Gastroesophageal sphincter (tissue), 4 donors: ENCODE measurements at places on chromosomes 4 and X.

- ATAC-seq: peak; percentile 83
Measured at GRCh38 chrX:100731441-100732281, at the start of gene SYTL4. SYTL4 (minus strand) TSS chrX:100732121; CDS start chrX:100702037, 30,084 bp downstream.

DNA sequence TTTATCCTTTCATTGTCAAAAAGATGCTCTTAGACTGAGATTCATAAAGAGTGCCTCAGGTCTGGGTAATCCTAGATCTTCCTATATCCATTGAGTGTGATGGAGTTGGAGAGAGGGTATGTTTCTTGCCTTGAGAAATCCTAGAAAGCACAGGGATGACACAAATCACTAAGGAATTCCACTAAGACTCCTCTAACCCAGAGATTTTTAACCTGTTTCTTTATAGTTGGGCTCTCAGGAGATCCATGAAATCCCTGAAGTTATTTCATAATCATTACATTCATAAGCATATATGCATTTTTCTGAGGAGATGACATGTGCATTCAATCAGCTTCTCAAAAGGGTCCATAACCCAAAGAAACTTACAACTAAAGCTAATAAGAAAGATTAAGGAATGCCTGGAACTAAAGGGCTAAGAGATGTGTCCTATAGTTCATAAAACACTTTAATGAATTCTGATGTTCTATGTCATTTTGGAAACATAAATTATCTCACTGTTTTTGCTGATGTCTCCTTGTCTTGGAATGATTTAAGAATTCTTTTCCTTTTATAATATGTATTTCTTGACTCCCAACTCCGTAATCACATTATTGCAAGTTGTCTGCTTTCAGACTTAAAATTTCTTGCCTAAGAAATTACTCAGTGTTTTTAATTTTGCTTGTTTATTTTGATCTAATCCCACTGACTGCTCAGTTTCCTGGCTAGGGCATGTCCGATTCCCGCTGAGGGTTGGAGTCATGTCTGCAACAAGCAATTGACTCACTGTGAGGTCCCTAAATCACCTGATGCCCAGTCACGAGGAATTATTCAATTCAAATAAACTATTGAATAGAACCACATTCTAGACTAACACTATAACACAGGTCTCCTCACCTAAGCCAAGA lies 2.8 kb upstream of the AMTN start:
- no peak for ATAC-seq

DNA sequence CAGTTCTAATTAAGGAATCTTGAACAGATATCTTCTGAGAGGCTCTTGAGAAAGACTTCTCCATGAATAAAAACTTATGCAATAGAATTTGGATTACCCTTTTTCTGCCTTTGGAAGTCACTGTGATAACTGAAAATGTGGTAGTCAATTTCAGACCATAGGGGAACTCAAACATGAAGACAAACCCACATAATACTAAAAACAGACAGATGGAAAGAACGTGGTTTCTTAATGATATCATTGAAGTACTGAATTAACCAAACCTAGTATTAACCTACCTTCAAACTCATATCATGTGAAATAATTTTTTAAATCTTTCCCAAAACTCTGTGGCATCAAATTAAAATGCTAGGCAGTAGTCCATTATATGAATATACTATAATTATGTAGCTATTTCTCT lies 153.5 kb downstream of the CAMK2D start:
- ATAC-seq: no peak

GRCh38 chr4:28062562-28062961 lies 1201.9 kb downstream of the STIM2 start:
- no peak for ATAC-seq

DNA sequence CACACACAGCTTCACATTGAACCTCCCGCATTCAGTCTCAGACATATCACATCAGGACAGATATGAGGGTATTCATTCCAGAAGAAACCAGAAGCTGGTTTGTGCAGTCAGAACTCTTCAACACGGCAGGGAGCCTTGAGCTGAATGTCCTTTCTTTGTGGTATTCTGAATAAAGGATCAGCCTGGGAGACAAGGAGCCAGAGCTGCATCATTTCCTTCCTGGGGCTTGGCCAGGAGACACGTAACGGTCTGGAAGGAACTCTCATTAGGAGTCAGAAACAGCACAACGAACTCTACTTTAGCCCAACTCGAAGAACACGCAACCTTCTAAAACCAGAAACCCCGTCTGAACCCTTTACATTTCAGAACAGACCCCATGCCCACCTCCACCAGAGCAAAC lies 46.4 kb downstream of the KDR start:
- ATAC-seq: peak; percentile 60

DNA sequence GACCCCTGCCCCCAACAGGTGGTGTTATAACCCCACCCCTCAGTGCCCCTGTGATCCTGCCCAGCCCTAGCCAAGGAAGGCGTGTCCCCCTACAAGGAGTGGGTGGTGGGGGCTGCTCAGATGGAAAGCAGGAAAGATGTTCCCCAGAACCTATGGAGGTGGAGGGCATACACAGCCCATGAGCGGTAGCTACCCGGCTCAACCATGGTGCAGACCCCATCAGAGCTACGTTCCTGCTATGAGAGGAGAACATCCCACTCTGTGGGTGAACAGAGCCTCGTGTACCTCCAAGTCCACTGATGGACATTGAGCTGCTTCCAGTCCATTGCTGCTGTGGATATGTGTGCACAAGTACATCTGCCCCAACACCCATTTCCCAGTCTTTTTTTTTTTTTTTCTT lies 71.1 kb downstream of the SHOX start:
- ATAC-seq: no peak

DNA sequence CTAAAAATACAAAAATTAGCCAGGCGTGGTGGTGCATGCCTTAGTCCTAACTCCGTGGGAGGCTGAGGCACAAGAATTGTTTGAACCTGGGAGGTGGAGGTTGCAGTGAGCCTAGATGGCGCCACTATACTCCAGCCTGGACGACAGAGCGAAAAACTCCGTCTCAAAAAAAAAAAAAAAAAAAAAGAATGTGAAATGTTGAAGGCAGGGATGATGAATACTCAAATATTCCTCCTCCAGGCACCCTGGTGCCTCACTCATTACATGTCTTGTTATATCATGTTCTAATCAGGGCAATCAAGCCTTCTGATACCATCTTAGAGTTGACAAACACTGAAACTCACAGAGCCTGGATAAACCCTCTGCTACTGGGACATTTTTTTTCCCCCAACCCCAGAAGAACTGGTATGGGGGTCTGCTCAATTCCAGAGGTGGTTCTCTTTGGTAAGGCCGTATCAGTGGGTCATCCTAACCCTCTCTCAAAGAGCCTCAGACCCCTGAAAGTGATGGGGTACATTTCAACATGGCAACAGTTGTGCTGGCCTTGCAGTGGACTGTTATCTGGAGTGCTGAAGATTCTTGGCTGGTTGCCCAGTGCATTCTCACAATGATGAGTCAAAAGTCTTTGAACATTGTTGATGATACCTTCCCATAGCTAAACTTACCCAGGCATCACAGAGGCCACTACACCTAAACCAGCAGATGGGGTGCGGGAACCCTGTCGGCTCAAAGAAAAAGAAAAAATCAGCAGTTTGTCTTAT lies 2.4 kb upstream of the SH3KBP1 start:
- ATAC-seq: no peak

- no peak for ATAC-seq
Measured at GRCh38 chrX:40694802-40695201, 40.5 kb downstream of the MED14 start.

- no peak for ATAC-seq
Measured at GRCh38 chrX:24412637-24413363, 52.3 kb upstream of the PDK3 start.

GRCh38 chrX:70331161-70331560 lies 41.3 kb downstream of the KIF4A start:
- no peak for ATAC-seq

- no peak for ATAC-seq
Measured at GRCh38 chr4:112451831-112452230, 64.1 kb downstream of the NEUROG2 start.

GRCh38 chr4:8212622-8213021 lies 13.5 kb downstream of the SH3TC1 start:
- ATAC-seq: no peak

DNA sequence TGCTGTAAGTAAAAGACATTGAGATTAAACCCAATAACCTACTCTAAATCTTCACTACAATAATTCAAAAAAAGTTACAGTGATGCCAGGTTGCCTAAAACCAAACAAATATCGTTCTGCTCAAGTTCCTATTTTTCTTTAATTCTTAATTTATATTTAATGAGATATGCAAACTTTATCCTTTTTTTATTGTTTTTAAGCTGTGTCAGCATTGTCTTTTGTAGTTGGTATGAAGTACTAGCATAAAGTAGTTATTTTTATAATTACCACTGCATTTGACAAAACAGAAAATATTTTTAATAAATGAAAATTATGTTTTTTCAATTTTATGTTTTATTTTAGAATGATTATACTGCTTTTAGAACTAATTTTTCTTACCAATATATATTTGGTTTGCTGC lies 1431.1 kb upstream of the PCDH7 start:
- ATAC-seq: no peak

GRCh38 chr4:123806056-123806455 lies 409.5 kb downstream of the SPRY1 start:
- no peak for ATAC-seq

DNA sequence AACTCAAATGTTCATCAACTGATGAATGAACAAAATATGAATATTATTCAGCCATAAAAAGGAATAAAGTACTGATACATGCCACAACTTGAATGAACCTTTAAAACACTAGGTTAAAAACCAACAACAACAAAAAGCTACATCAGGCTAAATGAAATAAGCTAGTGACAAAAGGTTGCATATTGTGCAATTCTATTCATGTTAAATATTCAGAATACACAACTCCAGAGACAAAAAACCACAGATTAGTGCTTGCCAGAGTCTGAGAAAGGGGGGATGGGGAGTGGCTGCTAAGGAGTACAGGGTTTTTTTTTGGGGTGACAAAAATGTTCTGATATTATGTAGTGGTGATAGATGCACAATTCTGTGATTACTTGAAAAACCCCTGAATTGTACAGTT lies 58.5 kb downstream of the HAUS3 start:
- no peak for ATAC-seq

- ATAC-seq: no peak
Measured at GRCh38 chr4:1478766-1479355, 72.6 kb upstream of the NKX1-1 start.

GRCh38 chr4:183721207-183722081 lies 62.4 kb downstream of the TRAPPC11 start:
- peak; percentile 46 for ATAC-seq

DNA sequence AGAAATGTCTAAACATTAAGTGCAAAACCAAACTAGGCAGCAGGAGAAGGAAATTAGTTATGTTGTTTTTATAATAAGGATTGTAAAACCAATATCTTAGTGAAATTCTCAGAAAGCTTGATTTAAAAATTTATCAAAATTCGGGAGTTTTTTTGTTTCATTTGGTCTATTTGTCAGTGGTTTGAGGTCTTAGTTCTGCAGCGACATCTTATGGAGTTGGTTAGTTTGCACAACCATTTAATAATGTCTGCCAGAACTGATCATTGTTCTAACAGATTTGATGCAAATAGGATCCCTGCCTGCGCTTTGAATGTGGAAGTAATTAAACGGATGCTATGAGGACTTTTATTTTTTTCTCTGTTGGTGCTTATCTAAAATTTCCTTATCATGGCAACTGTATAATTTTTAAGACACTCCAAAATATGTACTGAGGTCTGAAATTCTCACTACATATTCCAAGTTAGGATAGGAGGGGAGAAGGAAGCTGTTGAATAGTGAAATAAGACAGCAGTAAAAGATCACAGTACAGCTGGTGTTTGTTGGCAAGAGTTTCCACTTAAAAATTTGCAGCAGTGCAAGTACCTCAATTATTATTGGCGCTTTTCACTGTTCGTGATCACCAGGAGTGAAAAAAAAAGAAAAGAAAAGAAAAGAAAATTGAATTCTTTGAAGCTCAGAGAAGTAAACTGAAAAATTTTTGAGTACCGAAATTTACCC lies 2521.4 kb downstream of the ARAP2 start:
- no peak for ATAC-seq

DNA sequence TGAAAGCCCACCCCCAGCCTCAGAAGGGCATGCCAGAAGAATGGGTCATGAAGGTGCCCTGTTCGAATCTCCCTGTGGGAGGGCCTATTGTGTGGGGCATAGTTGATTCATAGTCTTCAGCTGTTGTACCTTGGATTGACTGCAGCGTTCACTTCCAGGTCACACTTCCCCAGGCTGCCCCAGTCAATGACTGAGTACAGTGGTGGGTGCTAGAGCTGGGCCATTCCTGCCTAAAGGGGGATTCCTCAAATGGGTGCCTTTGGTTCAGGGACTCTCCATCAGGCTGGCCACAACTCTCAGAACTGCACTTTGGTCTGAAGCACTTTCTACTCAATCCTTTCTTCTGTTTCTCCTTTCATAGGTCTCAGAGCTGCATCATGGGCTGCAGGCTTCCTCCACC lies 35.0 kb upstream of the RASGEF1B start:
- ATAC-seq: no peak

DNA sequence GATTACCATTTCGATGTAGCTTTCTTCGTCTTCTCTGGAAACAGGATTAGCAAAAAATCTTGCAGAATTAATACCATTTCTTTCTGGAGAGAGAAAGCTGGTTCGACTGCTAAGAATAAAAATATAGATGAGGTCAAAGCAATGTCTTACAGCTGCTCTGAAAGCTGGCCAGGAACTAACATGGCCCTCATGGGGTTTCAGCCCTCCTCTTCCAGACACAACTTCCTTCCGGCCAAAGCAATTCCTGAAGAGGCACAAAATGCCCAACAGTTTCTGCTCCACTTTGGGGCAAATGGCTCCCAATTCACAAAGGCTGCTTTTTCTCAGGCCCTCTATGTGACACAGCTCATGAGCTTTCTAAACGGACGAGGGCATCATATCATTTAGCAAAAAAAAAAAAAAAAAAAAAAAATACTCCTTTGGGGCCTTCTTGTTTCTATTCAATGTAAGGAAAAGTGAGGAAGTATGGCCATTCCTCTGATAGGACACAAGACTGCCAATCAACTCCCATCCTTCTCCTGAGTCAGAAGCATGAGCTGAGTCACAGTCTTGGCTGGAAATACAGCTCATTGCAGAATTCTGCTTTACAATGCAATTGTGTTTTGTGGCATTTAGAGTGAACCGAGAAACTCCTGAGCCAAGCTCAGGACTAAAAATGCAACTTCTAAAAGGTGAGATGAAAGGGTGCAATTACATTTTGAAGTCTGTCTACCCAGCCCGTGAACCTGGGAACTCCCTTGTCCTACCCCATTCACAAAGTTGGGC lies 42.7 kb upstream of the CTAG2 start:
- no peak for ATAC-seq

- ATAC-seq: no peak
Measured at GRCh38 chr4:81165861-81166430, 49.1 kb downstream of the PRKG2 start.

GRCh38 chrX:66021765-66022631 lies 17.9 kb downstream of the VSIG4 start:
- no peak for ATAC-seq

GRCh38 chr4:63670735-63671134 lies 738.5 kb downstream of the TECRL start:
- no peak for ATAC-seq

DNA sequence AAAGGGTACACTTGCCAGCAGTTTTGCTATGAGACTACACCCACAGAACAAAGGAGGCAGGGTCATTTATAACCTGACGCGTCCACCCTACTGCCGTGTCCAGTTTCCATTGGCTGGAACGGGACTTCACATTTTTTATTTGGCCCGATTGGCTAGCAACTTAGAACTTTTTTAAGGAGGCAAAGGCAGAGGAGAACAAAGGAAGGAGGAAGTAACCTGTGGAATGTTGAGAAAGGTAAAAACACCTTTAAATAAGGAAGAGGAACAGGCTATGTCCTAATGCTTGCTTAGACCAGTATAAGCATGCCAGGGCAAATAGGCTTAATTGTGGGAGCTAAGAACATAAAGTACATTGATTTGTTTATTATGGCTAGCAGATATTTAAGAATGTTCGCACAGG lies 18.7 kb downstream of the KDM6A start:
- no peak for ATAC-seq

GRCh38 chr4:179624768-179625181 lies 2182.5 kb upstream of the AGA start:
- ATAC-seq: no peak
